ENCODE measurements at places on chromosomes 16 and 17.

- no peak for DNase-seq
Observed at GRCh38 chr17:77677211-77677610, 281.3 kb upstream of the TNRC6C start.

- DNase-seq = no peak
Observed at GRCh38 chr17:49585422-49586027, 9.9 kb downstream of the NXPH3 start.

DNA sequence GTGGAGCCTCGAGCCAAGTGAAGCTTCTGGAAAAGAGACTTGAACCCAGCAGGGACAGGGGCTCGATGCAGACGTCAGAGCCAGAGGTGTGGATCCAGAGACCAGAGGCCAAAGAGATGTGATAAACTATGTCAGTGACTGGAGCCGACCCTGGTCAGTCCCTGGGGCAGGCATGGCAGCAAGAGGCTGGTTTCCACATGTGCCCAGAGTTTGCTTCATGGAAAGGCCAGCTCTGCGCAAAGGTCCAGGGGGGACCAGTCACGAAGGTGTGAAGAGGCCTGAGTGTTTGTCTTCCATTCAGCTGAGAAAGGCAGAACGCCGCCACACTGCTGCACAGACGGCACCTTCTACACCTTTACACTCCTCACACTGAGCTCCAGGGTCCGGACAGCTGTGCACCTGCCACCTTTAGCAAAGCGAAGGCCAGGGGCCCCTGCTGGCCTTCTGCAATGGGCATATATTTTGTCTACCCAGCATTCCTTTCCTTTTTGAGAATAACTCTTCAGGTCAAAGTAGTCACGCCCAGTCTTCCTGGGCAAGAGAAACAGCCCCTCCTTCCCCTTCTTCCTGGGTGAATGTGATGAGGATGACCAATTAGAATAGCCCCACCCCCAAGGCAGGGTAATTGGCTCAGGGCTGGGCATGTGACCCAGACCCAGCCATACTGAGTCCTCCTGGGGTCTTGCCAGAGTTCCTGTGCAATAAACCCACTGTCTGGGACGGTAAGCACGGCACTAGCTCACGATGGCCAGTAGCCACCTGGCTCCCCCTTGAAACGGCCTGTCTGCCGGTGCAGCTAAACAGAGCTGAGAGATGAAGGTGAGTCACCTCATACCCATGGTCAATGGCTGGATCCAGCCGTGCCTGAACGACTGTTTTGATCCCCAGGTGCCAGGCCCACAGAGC, 2.3 kb upstream of the RPH3AL start:
- DNase-seq = no peak

DNA sequence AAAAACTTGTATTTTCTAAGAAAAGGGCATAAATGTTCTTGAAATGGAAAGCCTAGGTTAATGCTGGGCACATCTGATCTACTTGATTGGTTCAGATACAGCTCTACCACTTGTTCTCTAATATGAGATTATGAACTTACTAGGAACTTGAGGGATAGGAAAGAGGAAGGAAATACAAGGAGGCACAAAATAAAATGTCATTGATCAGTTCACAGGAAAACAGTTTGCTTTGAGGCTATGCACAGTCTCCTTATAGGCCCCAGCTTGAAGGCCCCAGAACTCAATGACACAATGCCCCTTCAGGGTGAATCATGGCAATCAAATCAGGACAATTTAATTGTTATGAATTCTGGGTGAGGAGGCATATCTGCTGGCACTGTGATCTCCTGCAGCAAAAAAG, 27.1 kb downstream of the NXPH3 start:
- no peak for DNase-seq

DNA sequence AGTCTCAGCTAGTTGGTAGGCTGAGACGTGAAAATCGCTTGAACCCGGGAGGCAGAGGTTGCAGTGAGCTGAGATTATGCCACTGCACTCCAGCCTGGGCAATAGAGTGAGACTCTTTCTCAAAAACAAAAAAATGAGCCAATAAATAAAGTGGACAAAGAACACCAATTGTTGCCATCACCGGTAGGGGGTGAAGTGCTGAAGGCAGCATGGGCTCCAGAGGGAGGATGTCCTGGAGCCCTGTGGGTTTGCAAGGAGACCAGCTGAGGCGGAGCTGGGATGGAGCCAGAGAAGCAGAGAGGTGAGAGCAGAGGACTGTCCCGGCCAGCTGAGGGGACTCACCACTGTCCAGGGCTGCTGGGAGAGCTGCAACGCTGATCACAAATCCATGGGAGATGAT, 13.8 kb downstream of the CHST6 start:
- DNase-seq = no peak

DNA sequence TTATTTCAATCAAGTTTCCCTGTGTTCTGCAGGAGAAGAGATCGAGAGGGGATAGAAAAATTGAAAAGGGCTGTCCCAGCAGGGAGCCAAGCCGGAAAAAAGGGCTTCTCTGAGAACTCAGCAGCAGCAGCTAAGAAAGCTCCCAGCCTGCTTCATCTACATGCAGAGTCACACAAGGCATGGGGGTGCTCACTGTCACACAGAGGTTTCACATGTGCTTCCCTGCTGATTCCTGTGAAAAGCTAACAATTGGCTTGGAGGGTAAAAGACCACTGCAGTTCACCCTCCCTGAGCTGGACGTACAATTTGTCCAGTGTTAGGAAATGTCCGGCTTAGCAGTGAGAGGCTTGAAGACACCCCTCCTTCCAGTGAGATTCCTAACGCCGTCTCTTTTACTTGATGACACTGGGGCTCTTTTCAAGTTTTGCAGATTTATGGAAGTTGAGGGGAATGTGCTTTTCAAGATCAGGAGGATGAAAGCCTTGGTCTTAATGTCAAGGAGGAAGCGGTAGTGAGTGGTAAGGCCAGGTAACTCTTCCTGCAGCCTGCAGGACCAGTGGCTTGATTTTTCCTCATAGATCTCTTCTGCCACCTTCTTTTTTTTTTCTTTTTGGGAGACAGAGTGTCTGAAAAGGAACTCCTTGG, 85.6 kb downstream of the WNT3 start:
- DNase-seq = no peak

DNA sequence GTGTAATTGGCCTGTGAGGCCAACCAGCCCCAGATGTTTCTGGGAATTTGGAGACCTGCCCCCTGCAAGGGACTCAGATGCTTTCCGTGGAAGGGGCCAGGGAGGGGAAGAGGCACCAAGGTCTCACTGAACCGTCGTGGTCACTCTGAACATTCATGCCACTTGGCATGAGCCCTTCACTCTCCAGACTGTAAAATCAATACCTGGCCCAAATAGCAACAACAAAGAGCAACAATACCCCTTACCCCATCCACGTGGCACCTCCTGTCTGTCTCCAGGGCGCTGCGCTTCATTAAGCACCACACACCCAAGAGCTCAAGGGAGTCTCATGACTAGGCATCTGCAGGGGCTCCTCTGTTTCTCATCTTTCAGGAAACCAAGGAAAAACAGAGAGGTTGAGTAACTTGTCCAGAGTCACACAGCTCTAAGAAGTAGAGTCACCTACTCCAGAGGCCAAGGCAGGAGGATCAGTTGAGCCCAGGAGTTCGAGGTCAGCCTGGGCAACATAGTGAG, 52.8 kb downstream of the SOCS1 start:
- DNase-seq = no peak

DNA sequence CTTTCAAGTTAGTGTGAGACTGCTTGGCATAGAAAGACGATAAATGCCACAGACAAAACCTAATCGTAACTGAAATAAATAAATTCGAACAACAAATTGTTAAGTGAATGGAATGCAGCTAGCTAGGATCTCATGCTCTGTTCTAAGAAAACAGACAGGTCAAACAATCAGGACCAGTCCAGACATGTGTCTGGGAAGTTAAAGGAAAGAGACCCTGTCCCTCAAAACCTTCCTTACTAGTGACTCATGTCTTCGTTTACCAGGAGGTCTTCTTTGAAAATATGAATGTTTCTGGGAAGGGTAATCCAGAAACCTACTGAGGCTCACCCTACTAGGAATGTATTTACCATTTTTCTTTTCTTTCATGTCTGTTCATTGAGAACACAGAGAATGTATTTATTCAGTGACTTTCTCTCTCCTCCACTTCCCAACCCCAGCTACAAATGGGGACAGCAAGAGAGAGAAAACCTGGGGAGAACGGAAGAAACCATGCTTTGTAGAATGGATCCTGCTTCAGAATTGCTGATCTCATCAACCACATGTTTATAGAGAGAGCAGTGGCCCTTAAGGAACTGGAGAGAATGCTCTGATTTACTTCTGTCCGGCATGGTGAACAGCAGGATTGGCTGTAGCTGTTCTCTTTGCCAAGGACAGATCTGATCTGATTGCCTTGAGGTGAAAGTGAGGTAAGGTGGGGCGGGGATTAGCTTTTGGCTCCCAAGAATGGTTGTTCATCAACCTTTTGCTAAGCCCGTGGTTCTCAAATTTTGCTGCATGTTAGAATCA, 39.4 kb upstream of the DHX8 start:
- DNase-seq = no peak

GRCh38 chr17:36059406-36059805, 4.7 kb upstream of the CCL18 start:
- DNase-seq = no peak

GRCh38 chr17:67055811-67056745, 11.7 kb downstream of the CACNG1 start:
- DNase-seq = no peak

GRCh38 chr17:12620200-12620720, 45.4 kb upstream of the MYOCD start:
- DNase-seq = no peak

Data from cortex of kidney (tissue), 1 donor.